ENCODE measurements at places on chromosomes 16 and 17.

DNA sequence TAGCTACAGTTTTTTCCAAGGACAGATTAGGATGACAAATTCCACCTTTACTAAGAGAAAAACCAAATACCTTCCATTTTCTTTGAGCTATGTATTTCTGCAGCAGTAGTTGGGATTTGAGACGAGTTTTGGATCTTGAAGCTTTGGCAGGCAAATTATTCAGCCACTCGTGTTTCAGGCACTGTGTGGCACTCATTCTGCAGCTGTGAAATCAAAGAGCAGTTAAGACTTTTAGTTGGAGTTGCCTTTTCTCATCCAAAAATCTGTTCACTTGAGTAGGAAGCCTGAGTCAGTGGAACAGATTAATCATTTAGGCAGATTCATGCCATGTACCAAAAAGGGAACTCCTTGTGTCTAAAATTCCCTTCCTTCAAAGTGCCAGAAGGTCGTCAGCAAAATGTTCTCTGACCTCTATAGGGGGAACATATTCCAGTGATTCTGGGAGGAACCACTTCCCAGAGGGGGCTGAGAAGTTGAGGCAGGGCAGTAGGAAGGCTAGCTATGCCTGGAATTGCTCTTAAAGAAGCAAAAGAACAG lies 20.1 kb downstream of the ORC6 start:
- DNase-seq, result no peak

DNA sequence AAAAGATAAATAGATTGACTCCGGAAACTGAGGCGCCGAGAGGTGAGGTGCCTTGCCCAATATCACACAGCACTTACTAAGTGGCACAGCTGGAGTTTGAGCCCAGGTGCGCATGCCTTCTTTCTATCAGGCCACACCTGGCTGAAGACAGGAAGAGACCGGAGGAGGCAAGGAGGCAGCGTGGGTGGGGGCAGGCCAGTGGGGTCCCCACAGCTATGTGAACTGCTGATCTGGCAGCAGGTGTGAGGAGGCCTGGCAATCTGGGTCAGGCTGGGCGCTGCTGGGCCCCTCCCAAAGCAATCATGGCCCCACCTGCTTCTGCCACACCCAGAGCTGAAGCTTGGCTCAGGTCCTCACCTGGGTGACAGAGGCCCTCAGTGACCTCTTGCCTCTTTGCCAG lies 1.9 kb upstream of the GDPD3 start:
- no peak for DNase-seq

- DNase-seq, result no peak
These were observed 170.4 kb downstream of the SALL1 start for GRCh38 chr16:50980666-50981065.

DNA sequence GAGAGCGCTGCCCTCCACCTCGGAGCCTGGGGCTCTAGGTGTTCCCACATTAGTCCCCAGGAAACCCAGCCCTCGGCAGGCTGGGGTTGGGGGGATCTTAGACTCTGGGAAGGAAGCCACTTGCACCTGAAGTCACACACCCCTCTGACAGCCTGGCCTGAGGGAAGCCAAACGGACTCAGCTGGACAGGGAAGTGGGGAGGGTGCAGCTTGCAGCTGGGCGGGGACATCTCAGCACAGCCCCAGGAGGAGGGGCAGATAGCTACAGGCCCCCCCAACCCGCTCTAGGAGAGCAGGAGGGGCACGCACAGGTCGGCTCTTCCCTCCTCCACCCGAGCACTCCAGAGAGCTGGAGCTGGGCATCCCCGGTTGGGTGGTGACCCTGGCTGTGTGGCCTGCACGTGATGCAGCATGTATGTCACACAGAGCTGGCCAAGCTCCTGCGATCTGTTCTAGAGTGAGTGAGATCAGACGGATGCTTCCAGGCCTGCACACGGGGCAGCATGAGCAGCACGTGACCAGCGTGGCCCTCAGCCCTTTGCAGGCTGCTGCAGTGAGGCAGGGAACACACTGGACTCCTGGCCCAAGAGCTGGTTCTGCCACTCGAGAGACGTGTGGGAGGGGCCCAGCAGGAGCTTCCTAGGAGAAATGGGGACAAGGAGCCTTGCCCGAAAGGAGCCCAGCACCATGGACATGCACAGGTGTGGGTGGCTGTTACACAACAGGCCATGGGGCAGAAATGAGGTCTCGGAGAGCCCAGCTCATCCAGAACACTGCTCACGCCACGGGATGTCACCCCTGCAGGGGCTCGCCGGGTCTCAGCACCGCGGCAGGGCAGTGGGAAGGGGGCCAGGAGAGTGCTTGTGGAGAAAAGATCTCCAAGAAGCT lies 15.4 kb downstream of the KIFC3 start:
- DNase-seq, result no peak

DNA sequence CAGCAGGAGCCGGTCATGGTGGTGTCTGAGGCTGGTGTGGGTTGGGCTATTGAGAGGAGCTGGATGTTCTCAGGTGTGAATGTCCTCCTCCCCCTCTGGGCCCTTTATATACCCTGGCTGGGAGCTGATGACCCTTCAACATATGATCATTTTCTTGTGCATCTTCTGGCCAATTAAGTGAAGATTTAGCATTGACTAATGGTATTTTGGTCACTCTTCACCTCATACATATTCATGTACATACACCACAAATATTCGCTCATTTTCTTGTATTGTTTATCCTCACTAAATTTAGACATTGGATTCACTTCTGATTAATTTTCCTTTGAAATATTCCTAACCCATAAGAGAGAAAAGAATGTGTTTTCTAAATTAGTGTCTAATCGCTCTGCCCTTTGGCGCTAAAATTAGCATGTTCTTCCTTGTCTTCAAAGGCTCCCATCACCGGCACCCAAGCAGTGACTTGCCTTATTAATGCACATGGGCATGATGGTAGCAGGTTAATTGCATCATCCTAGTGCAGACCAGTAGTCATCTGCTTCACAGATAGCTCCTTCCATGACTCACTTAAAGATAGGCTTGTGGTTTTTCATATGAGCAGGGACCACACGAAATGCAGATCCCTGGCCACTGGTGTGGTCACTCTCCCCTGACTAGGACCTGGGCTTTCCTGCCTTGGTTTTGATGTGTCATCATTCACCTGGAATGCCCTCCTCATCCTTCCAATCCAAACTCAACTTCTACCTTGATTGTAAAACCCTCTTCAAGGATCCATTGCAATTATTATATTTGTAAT lies at the start of gene KRTAP2-4:
TSS of gene KRTAP2-4 (minus strand) at position 51 of the 796 bp plus-strand sequence. CDS start at position 17, 34 bp downstream.
- no peak for DNase-seq

- DNase-seq, result no peak
These were observed 6.9 kb downstream of the SLC26A11 start for GRCh38 chr17:80227156-80227555.

DNA sequence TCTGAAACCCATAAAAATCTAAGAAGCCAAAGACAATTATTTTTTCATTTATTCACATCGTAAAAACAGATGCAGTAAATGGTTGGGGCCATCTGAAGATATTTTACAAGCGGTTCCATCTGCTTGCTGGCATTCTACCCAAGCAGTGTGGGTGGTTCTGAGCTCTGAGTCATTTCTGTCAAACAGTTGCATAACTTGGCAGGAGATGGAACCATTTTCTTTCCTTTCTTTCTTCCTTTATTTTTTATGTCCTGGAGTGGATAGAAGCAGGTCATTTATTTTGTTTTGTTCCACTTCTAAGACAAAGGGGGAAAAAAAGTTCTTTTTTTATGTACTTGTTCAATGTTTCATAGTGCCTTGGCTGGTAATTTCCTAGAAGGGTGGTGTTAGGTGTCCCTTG lies 1151.9 kb upstream of the GOT2 start:
- DNase-seq, result no peak

DNA sequence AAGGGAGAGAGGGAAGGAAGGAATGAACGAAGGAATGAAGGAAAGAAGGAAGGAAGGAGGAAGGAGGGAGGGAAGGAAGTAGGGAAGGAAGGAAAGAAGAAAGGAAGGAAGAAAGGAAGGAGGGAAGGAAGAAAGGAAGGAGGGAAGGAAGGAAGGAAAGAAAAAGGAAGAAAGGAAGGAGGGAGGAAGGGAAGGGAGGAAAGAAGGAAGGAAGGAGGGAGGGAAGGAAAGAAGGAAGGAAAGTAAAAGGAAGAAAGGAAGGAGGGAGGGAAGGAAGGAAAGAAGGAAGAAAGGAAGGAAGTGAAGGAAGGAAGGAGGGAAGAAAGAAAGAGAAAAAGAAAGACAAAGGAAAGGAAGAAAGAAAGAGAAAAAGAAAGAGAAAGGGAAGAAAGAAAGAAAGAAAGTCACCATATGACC lies 442.4 kb downstream of the RBFOX1 start:
- no peak for DNase-seq

DNA sequence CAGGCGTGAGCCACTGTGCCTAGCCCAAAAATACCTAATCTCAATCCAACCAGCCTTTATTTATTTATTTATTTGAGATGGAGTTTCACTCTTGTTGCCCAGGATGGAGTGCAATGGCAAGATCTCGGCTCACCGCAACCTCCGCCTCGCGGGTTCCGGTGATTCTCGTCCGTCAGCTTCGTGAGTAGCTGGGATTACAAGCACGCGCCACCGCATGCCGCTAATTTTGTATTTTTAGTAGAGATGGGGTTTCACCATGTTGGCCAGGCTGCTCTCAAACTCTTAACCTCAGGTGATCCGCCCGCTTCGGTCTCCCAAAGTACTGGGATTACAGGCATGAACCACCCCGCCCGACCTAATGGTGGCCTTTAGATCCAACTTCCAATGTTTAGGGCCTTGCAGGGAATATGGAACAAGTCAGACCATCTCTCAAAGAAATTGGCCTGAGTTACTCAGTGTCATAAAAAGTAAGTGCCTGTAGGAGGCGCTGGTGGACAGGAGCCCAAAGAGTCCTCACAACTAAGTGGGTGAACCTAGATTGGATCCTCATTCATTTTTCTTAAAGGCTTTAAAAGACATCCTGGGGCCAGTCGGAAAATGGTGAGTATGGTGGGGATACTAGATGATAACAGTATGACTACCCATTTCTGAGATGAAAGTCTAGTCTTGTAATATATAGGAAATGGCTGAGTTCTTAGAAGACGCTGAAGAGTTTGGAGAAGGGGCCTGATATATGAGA lies 4.6 kb downstream of the ZSCAN10 start:
- no peak for DNase-seq

GRCh38 chr17:4944554-4945175 lies 3.7 kb downstream of the PFN1 start:
- DNase-seq, result no peak

- DNase-seq, result no peak
These were observed 122.4 kb upstream of the TMEM97 start for GRCh38 chr17:28196636-28197035.

- no peak for DNase-seq
These were observed 29.1 kb upstream of the RASD1 start for GRCh38 chr17:17525311-17525710.

- no peak for DNase-seq
These were observed 36.5 kb downstream of the CPNE2 start for GRCh38 chr16:57128771-57129389.

- no peak for DNase-seq
These were observed 10.5 kb downstream of the OSBPL7 start for GRCh38 chr17:47810901-47811635.

GRCh38 chr16:17358355-17358754 lies 112.4 kb downstream of the XYLT1 start:
- no peak for DNase-seq

DNA sequence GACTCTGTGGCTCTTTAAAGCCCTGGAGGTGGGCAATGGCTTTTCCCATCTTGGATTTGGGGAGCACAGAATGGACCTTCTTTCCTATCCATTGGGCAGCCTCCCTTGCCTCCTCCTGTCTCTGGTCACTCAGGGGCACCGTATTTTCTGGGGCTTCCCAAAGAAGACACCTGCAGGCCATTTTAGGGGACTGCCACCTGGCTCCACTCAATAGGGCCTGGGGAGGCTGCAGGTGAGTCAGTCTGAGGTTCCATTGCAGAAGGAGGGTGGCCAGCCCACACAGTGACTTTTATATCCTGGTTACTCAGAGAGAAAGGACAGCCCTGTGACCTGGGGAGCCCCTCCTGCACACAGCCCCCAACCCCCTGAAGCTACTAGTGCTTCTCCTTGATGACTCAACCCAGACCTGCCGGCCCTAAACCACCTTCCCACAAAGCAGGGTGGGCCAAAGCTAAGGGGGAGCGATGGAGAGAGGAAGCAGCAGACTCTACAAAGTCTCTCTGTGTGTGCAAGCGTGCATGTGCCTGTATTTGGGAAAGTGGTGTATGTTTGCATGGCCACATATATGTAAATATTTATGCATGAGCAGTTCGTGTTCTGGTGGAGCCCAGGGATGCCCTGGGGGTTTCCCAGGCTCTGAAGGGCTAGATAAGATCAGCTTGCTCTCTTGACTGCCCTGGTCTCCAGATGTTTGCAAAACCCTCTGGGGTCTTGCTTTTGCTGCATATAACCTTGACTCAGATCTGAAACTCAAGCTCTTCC lies 5.0 kb downstream of the CX3CL1 start:
- no peak for DNase-seq

GRCh38 chr17:32870969-32871368 lies 6.0 kb downstream of the MYO1D start:
- DNase-seq, result no peak

DNA sequence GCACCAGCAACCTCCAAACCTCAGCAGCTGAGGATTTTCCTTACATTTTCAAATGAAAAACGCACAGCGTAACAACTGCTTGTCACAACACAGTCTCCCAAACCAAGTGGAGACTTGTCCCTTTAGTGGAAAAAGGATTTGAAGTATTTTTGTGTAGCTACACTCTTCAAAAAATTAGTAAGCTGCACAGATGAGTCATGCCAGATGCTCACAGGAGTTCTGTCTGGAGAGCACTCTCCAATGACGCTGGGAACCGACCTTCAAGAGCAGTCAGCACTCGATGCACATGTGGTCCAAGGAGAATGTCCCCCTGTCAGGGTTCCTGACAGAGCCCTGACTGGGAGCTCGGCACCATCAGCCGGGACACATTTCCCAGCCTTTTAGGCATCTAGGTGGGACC lies 39.8 kb downstream of the MAP1LC3B start:
- DNase-seq, result no peak

- no peak for DNase-seq
These were observed 279.6 kb downstream of the HS3ST3A1 start for GRCh38 chr17:13321951-13322701.

- DNase-seq, result no peak
These were observed 45.9 kb upstream of the KCNJ16 start for GRCh38 chr17:70028978-70029767.

DNA sequence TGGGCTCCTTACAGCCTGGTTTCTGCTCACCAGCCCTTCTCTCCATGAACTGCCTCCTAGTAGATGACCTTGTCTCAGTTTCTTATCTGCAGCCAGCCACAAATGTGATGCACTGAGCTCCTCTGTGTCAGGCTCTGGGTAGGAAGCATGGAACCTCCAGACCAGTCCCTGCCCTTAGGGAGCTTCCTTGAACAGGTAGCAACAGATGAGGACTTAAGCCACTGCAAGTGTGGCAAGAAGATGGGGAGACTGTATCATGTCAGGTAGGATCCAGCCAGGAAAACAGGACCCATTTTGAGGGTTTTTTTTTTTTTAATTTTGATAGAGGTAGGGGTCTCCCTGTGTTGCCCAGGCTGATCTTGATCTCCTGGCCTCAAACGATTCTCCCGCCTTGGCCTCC lies 5.3 kb upstream of the MAP3K14 start:
- DNase-seq, result no peak

GRCh38 chr16:11691771-11692170 lies 23.5 kb downstream of the SNN start:
- DNase-seq, result no peak

All from stimulated activated CD4-positive, alpha-beta T cell treated with anti-CD3 and anti-CD28 coated beads, Interleukin-1b, Interleukin-23, amount 100 ng/mL, for 1 hour (primary cell).